Caco-2 (cell line): ENCODE measurements at places on chromosomes 16 and 17. TPM values are rescaled to one million over a fixed set of nuclear protein-coding genes. Genes with fewer than 3 reads are reported as not detected.

The SMIM5 gene
- 0.20 TPM in 1 of 2 replicates, not detected in the other for total RNA-seq

DNA sequence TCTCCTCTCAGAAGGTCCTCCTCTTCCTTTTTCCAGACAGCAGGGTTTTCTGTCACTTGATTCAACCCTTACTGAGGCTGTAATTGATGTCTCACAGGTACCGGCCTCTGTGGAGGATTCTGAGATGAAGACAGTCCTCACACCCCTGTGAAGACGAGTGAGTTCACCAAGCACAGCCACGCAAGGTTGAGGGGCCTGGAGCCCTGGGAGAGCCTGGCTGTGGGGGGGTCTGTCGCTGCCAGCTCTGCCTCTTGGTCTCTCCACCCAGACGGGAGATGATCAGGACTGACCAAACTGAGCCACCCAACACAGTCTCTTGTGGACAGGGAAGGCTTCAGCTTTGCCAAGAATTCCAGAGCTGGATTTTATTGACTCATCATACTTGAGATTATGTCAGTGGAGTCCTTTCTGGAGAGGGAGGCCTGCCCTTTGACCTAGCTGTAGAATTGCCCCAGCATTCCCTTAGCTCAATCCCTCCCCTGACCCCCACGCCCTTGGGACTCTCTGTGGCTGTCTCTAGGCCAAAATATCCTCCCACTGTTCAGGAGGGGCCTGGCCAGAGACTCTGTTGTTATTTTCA is 51.1 kb upstream of the CRHR1 start:
- no peak for DNase-seq

The SLC9A5 gene
- 2.3 and 2.4 TPM in 2 replicates for total RNA-seq

GRCh38 chr17:57595426-57595825 is 149.7 kb downstream of the CCDC182 start:
- no peak for DNase-seq

- peak; percentile 76 for DNase-seq
Observed at GRCh38 chr17:48181653-48182052, 74.1 kb downstream of the SNX11 start.

GRCh38 chr16:75225678-75226515 is 7.1 kb downstream of the CTRB1 start:
- DNase-seq: no peak

- DNase-seq: peak; percentile 84
Observed at GRCh38 chr17:82065638-82066303, at the start of gene DUS1L. DUS1L (minus strand) TSS chr17:82065804; CDS start chr17:82065059, 745 bp downstream.

DNA sequence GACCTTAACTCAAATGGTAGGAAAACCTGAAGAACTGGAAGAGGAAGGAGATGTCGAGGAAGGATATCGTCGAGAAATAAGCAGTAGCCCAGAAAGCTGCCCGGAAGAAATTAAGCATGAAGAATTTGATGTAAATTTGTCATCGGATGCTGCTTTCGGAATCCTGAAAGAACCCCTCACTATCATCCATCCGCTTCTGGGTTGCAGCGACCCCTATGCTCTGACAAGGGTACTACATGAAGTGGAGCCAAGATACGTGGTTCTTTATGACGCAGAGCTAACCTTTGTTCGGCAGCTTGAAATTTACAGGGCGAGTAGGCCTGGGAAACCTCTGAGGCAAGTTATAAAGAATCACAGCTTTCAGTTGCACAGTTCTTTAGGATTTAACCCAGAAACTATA is 15.5 kb downstream of the ERCC4 start:
- no peak for DNase-seq

The KRTAP3-1 gene
- 7.4 and 7.9 TPM in 2 replicates for total RNA-seq

The PRRT2 gene
- total RNA-seq: 3.6 and 3.9 TPM in 2 replicates

- no peak for DNase-seq
Observed at GRCh38 chr17:40017422-40018080, 2.3 kb downstream of the CSF3 start.

The C17orf78 gene
- not detected in 2 replicates for total RNA-seq
